ENCODE measurements at places on chromosomes 6 and 20.
A peak's percentile ranks its signal among the peaks of the same experiment; 100 is the strongest.

DNA sequence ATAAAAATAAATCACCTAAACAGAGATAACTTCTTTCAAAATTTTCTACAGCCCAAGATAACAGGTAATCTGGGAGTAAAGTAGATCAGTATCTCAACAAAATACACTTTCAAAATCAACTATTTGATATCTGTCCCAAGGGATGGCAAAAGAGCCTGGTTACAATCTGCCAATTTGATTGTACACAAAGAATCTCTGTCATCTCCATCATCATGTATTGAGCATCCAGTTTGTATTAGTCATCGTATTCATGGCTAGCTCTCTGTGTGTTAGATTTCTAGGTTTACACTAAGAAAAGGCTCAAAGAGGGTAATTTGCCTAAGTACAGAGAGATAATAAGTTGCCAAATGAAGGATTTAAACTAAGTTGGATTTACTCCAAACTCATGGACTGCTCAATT lies 329.0 kb upstream of the NRSN1 start:
- DNase-seq, result no peak

DNA sequence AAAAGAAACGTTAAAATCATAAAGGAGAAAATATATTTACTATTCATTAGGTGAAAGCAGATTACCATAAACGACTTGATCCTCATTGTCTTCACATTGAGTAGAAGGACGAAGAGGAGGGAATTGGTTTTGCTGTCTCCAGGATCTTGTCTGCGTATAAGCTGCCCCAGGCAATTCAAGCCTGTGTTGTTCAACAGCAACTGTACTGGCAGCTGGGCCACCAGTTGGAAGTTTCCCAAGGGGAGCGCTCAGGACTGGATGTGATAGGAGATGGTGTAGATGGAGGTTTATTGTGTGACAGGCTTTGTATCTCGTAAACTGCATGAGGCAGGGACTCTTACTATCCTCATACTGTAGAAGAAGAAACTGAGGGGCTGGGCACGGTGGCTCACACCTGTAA lies 3.9 kb upstream of the FANCE start:
- DNase-seq, result no peak

DNA sequence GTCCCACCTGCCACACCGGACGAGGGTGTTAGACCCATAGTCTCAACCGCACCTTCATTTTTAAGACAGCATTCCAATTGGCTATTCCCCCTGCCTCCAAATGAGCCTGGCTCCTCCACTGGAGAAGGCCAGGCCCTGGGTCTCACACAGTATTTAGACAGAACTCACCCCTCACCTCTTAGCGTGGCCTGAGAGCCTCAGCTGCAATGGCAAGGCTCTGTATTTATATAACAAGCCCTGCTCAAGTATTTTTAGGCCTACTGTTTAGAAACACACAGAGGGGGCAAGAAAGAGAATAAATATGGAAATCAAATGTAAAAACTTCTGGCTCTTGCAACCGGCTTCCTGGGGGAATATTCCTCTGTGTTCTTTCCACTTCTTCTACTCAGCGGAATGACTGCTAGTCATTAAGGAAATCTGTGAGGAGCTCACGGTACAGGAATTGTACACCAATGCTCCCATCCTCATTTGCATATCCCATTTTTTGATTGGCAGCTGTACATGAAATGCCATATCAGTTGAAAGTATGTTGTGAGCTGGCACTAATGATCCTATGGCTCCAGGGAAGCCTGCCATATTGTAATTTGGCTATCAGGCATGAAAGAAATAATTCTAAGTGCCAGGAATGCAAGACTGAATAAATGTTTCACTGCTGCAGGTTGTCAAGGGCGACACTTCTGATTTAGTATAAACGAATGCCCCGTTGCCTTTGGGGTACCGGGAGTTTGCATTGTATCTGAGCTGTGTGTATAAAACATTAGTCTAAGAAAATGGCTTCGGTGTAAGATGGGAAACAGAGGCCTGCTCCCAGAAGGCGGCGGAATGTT lies 207.5 kb downstream of the ZNF217 start:
- DNase-seq, result no peak

DNA sequence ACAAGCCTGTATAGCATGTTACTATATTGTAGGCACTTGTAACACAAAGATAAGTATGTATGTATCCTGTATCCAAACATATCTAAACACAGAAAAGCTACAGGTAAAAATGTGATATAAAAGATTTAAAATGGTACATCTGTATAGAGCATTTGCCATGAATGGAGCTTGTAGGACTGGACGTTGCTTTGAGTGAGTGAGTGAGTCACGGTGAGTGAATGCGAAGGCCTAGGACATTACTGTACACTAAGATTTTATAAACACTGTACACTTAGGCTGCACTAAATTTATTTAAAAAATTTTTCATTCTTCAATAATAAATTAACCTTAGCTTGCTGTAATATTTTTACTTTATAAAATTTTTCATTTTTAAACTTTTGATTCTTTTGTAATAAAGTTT lies 136.9 kb downstream of the NKAIN2 start:
- no peak for DNase-seq

- DNase-seq, result peak; percentile 6
Observed at GRCh38 chr20:9978397-9979004, 56.3 kb upstream of the ANKEF1 start.

- no peak for DNase-seq
Observed at GRCh38 chr6:18477301-18477941, 90.3 kb downstream of the RNF144B start.

DNA sequence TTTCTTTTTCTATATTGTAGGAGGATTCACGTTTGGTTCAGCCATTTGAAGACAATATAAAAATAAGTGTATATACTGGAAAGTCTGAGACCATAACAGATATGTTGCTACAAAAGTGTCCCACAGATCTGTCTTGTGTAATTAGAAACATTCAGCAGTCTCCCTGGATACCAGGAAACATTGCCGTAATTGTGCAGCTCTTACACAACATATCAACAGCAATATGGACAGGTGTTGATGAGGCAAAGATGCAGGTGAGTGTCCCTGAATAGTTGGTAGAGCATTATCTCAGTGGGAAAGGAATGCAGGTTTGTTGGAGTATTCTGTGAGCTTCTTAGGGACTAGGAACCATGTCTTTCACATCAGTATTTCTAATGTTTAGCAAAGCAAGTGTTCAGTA lies 18.3 kb upstream of the ADGRF4 start:
- DNase-seq, result no peak

GRCh38 chr20:19757487-19758132 lies 448 bp upstream of the RIN2 start:
- DNase-seq, result no peak

DNA sequence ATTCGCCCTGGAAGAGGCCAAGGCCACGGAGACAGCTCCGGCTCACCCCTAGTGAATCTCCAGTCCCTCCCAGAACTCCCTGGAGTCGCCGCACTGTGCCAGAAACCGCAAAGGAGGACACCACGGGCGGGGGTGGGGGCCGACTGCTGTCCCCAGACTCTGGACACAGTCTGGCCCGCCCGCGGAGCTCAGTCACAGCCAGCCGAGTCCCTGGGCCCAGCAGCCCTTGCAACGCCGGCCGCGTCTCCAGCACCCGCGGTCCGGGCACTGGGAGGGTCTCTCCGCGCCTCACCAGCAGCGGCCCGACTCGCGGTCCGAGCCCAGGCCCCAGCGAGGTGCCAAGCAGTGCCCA lies 518 bp downstream of the PEX6 start:
- no peak for DNase-seq

DNA sequence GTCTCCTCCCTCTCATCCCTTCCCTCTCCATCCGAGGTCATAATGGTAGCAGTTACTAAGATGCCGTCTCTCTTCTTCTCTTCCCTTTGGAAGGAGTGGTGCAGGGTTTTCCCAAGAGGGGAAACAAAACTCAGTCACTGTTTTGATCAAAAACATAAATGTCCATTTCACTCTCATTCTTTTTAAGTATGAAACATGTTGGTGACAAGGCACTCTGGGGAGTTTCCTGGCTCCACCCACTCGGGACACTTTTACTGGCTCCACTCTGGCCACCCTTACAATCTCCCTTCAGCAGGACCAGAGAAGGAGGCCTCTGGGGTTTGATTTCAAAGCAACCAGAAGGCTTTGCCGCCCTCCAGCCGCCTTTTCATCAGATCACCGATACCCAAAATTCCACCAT lies 57.0 kb downstream of the FGD2 start:
- no peak for DNase-seq

- no peak for DNase-seq
Observed at GRCh38 chr6:33670086-33670660, 41.3 kb downstream of the UQCC2 start.
